ENCODE measurements at places on chromosomes 7 and 10.

DNA sequence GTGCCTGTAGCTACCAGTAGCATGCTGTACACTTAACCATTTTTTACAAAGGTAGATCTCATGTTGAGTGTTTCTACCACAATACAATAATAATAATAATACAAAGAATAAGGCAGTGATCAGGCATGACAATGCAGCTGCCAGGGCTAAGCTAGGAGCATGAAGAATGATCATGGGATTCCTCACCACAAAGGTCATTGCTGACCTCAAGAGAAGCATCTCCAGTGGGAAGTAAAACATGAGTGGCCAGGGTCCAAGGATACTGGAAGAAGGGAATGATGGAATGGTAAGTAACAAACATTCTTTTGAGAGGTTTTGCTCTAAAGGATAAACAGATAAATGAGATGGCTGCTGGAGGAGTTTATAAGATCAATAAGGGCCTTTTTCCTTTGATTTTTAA, 591.1 kb downstream of the TNS3 start:
- DNase-seq: no peak

GRCh38 chr7:16430133-16430532, 8.8 kb upstream of the CRPPA start:
- no peak for DNase-seq

DNA sequence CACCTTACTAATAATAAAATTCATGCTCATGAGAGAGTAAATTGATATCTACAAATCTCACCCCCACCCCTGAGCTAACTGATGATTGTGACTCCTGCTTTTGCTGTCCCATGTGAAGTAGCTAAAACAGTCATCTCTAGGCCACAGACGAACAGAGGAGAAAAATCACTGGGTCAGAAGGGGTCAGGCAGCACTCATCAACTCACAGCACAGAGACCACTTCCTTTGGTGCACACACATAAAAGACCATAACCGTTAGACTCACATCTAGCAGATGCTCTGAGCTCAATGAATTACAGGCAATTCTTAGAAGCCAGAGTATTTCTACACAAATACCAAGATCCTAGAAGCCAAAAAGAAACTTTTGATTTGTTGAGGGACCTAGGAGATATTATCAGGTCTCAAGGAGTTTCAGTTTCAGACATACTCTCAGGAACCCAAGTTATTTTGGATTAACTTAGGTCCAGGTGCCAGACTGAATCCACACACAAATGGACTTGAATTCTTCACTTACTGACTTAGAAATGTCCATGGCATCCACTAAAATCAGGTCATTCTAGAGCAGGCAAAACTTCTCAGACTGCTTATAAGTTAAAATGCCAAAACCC, 65.0 kb upstream of the TES start:
- no peak for DNase-seq

DNA sequence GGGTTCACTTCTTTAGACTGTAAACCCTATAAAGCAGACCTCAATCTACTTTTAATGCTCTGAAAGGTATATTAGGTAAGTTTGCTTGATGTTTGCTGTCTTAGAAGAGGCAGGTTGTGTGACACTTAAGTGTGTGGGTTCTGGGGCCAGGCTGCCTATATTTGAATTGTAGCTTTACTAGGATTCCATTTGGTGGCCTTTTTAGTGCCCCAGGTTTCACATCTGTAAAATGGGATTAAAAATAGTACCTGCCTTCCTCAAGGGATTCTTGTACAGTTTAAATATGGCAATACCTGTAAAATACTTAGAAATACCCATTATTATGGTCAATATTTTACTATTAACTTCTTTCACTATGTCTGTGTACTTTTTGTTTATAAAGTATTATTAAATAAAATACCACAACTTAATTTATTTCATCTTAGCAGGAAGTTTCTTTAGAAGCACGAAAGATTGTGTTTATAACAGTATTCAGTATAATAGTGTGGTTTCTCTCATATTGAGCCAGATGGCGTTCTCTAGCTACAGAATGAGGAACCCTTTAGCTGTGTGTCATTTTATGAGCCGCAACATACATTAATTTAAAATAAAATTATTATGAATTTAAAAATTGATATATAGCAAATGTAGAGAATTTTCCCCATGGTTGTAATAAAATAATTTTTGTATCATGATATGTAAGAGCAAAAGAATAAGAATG, 94.2 kb downstream of the CDK14 start:
- DNase-seq: no peak

GRCh38 chr7:82419200-82419599, 24.4 kb downstream of the CACNA2D1 start:
- DNase-seq: no peak

DNA sequence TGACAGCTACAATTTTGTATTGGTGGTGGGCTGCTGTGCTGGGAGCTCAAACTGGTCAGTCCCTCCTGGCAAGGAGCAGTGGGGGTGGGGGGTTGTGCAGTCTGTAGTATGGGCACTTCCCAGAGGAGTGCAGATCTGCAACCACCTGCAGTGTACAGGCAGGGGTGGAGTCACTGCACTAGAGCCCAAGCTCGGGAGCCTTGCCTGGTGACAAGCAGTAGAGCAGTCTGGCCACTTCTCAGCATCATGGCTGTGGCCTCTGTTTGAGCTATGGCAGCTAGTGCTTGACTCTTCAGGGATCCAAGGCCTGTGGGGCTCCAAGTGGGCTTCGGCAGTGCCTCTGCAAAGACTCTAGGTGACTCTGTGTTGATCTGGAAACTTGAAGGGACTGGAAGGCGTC, 585.1 kb upstream of the GRM3 start:
- no peak for DNase-seq

DNA sequence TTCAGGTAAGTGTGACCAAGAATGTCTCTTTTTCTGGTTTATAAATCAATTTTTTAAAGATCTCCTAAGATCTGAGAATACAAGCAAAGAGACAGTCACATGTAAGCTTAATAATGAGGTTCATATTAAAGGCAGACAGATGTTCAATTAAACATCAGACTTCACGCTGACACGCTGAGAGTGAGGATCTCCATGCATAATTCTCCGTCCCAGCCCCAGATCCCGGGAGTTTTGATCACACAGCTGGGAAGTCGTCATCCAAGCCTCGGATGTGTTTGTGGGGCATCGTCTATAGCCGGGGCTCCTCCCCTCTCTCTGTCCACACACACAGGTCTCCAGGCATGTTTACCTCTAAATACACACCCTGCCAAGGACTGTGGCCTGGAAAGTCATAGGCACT, 223.2 kb downstream of the PTPRN2 start:
- DNase-seq: no peak

DNA sequence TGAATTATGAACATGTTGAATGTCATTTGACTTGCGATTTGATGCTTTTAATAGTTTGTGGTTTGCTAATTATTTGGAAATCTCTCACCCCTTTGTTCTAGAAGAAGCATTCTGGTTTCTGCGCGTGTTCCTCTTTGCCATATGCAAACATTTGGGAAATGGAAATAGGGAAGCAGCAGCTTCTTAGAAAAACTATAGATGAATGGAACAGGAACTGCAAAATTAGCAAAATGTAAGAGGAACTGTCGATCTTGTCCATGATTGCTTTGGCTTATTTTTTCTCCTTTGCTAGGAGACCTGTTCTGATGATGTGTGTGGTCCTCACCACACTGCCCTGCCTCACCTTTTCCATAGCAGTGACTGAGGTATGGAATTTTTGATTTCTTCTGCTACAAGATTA, 19.0 kb downstream of the TMEM236 start:
- no peak for DNase-seq

GRCh38 chr7:2736411-2736914, 48.5 kb downstream of the AMZ1 start:
- DNase-seq: no peak

DNA sequence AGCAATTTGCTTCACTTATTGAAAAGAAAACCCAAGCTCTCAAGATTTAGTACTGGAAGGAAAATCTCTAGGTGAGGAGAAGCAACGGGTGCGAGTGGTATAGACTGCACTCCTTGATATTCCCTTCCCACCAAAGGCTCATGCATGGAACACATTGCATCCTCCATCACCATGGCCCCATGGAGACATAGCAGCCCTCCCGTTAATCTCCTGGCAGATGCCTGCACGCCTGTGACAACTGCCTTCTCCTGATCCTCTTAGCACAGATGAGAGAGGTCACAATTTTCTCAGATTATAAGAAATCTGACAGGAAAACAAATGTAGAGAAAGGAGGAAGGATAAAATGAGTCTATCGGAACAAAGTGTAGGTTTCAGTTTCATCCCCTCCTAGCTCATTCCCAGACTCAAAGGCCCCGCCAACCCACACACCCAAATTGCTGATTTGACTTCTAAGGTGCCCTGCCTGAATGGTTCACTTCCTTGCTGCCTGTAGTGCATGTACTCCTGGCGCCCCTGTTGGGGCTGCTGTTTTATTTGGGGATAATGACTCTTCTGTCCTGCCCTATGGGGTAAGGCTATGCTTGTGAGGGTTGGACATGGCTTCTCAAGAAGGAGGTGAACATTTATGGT, 50.0 kb downstream of the PLXNA4 start:
- no peak for DNase-seq

DNA sequence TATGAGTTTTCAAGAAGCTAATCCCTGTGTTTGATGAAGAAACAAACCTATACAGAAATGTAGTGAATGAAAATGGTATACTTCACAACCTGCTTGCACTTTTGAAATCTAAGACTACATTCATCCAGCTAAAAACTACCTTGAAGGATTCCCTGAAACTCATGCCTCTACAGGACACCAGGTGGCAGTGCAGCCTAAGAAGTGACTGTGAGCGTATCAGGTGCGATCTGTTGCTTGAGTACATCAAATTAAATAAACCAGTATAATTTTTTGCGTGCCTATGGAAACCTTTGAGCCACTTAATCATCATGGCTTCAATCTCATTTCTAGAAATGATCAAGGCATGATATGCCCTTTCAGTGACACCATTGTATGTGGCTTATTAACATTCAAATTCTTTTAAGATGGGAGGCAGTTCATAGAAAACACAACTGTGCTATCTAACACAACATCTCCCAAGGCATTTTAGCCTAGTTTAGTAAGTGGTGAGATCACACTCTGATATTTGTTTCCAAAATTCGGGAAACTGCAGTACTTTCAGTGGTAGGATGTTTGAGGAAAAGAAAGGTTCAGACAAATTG, 57.4 kb downstream of the PPP1R17 start:
- peak; percentile 53 for DNase-seq

DNA sequence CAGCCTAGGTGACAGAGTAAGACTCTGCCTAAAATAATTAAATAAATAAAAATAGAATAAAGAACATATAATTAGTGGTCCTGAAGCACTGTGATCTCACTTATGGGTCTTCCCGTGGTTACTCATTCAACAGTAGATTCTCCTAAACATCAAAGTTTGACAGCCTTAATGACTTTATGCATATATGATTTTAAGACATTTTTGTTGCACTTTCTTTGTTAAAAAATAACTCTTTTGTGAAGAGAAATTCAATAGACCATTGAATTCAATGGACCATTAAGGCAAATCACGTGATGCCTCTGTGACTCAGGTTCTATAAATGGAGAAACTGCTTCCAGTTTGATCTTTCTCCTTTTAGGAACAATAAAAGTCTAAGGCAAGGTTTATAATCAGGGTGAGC, 59.6 kb downstream of the ATOH7 start:
- no peak for DNase-seq

All from HS-5 (cell line).